ENCODE measurements at places on chromosomes 11 and 22.
A peak's percentile ranks its signal among the peaks of the same experiment; 100 is the strongest.

DNA sequence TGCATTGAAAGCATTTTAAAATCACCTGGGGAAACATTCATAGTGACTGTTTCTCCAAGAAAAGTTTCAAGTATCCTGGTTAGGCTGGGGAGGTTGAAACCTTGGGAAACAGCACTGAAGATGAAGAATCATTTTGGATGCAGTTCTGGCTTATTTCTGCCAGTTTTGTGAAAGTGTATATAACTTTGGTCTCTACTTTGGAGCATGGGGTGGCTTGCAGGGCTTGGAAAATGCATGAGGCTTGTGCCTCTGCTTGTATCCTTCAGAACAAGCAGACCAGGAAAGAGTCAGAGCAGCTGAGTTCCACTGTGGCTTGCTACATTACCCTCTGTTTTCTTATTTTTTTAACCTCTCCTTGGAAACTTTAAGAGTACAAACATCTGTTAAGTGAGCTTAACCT, 19.5 kb downstream of the SLC5A12 start:
- no peak for DNase-seq

- DNase-seq = no peak
Measured at GRCh38 chr22:49274754-49275380, 552.8 kb downstream of the BRD1 start.

GRCh38 chr11:44029977-44030911, 17.5 kb upstream of the ACCSL start:
- no peak for DNase-seq

GRCh38 chr11:119027561-119028345, 2.9 kb downstream of the SLC37A4 start:
- DNase-seq = no peak

GRCh38 chr11:34155757-34156062, 50.3 kb downstream of the NAT10 start:
- DNase-seq = no peak

DNA sequence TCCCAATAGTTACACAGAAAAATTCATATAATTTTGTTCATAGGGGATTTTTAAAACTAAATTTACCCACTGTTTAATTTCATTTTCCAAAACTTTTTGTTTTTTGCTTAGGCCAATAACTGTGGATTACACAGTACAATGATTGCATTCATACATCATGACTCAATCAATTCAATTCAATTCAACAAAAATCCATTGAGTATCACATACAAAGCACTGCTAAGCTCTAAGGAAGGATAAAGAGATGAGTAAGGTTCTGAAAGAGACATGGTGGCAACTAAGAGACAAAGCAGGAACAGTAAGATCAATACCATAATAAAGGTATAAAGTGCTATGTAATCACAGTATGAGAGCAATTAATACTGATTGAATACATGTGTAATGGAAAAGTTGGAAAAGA, 9.4 kb upstream of the LAYN start:
- no peak for DNase-seq

GRCh38 chr11:26319906-26320305, 12.0 kb upstream of the ANO3 start:
- no peak for DNase-seq

DNA sequence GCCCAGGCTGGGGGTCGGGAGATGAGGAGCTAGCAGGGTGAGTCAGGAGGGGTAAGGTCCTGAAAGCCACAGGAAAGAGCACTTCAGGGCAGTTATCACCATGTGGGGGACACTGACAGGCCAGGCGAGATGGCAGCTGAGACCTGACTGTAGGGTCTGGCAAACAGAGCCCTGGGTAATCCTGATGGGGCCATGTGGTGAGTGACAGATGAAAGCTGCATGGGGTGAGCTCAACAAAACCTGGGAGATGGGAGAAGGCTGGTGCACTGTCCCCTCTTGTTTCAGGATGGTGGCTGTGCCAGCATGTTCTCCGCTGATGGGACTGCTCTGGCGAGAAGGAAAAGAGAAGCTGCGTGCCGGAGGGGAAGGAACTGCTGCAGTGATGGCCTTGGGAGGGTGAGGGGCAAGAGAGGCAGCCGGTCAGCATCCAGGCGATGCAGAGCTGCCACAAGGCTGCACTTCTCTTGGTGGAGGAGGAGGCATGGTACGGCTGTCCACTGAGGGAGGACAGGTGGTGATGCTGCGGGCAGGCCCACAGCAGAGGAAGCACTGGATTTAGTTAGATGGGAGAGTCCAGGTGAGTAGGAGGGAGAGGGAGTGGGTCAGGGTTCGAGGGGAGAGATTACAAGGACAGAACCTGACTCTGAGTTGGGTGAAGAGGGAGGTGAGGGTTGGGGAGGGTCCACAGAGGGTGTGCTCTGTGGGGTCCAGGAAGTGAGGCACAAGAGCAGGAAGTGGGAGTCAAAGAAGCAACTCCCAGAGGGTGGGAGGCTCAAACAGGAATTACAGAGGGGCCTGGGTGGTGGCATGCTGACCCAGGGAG, 3.8 kb downstream of the TOP3B start:
- no peak for DNase-seq

DNA sequence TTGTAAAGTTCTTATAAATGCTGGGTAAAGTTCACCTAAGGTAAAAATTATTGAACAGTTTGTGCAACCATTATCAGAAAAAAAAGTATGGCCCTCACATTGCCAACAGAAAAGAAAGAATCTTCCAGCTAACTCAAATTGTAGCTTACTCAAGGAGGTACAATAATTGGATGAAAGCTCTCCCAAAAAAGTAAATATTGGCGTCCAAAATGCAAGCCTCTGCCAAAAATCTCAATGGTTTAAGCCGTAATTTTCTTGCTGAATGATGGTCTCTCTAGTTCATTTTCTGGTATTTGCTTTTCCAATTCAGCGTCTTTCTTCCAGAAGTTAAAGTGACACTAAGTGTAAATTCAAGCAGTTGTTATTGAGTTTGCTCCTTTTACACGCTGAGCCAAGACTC, 727.3 kb downstream of the LRRC4C start:
- no peak for DNase-seq

DNA sequence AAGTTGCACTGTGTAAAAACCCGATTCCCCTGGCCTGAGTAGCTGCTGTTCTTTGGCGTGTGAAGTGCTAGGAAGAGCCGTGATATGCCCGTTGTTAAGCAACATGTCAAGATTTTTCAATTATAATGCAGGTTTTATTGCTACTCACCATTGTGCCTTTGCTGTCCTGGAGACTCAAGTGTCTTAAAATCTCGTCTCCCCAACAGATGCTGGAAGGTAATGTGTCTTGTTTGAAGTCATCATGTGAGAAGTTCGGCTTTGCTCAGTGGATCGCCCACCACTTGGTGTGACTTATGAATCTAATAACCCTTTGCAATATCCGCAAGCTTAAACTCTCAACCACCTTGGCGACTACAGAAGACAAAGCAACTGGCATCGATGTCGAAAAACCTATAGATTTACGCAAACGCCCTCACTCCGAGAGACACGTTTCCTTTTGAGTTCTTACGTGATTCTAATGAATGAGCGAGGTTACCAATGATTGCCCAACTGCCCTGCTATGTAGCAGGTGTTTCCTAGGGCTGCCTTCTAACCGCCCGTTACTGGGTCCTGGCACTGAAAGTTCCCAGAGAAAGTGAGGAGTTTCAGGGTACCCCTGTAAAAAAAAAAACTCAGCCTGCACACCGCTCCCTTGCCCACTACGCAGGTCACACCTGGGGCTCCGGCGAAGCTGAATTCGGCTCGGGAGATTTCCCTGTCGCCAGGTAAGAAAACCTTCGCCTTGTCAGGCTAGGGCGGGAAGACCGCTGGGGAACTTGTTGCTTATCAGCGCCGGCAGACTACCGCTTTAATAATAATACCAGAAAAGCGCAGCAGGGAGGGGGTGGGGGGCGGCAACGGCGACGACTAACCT, 21.2 kb upstream of the BDNF start:
- no peak for DNase-seq

- DNase-seq = peak; percentile 52
Measured at GRCh38 chr11:75474878-75475766, 42.1 kb upstream of the KLHL35 start.

DNA sequence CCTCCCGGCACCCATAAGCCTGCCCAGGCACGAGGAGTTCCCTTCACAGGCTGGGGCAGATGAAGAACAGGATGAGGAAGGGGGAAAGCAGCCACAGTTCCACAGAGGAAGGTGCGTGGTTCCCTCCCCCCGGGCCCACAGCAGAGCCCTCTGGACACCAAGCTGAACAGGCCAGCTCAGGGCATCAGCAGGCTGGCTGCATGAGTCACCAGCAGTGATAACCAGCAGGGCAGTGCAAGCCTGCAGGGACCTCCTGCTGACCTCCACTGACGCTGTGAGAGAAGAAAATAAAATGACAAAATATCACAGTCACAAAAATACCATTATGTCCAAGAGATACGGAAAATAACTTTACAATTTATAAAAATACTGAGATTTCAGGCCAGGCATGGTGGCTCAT, 11.5 kb downstream of the RTL6 start:
- DNase-seq = no peak

GRCh38 chr11:126303623-126304456, at the start of gene DCPS:
TSS of gene DCPS (plus strand) at chr11:126304060. CDS start at chr11:126304081, 21 bp downstream.
- DNase-seq = peak; percentile 88

GRCh38 chr11:111937461-111937769, 272 bp downstream of the DIXDC1 start:
- DNase-seq = no peak
